ENCODE measurements at places on chromosomes 12 and 14.

GRCh38 chr12:81683881-81684280 is 75.3 kb downstream of the PPFIA2 start:
- DNase-seq: no peak

- DNase-seq: peak; percentile 47
Measured at GRCh38 chr12:106682594-106683234, 91.8 kb upstream of the RIC8B start.

DNA sequence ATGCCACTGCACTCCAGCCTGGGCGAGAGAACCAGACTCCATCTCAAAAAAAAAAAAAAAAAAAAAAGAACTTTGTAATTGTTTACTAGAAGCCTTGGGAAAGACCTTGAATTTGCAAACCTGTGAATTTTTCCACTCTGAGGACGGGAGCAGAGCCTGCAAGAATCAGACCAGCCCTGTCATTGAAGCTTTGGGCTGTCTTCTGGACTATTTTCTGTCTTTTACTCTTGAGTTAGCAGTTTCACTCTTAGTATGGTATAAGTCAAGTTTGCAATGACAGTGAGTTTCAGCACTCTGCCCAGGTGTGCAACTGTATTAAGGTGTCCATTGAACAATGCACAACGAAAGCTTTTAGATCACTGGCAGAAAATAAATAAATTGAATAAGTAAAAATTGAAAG is 81.4 kb upstream of the KRAS start:
- no peak for DNase-seq

DNA sequence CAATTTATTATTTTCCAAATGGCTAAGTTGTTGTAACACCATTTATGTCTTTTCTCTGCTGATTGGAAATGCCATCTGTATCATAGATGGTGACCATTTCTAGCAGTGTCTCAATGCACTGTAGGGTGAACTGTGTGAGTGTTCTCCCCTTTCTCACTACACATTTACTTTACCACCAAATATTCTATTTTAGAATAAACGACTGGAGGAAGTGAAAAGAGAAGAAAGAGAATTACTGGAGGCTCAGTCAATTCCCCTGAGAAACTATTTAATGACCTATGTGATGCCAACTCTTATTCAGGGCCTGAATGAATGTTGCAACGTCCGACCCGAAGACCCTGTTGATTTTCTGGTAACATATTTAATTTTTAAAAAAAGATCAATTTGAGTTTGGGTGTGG is 15.5 kb upstream of the PAPOLA start:
- DNase-seq: no peak

GRCh38 chr12:18823461-18823860 is 85.5 kb downstream of the CAPZA3 start:
- no peak for DNase-seq

- DNase-seq: no peak
Measured at GRCh38 chr14:83485591-83485990, 1951.9 kb upstream of the SEL1L start.

DNA sequence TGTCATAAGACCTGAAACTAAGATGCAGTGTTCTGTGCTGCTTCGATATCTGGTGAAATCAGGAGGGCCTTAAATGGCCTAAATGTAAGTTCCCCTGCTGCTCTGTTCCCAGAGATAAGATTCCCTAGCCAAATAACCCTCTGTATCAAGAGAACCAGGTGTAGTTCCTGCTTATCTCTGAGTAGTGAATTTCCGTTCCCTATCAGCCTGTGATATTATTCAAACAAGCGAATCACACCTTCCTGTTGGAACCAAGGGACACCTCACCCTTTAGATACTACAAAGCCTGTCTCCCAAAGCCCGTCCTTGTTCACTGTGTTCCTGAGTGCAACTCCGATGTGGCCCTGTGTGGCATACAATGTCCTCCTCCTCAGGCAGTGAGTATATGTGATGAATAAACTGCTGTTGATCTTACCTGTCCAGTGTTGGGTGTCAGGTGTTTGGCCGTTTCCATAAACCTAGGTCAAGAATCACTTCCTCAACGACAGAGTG is 52.2 kb upstream of the COCH start:
- no peak for DNase-seq

DNA sequence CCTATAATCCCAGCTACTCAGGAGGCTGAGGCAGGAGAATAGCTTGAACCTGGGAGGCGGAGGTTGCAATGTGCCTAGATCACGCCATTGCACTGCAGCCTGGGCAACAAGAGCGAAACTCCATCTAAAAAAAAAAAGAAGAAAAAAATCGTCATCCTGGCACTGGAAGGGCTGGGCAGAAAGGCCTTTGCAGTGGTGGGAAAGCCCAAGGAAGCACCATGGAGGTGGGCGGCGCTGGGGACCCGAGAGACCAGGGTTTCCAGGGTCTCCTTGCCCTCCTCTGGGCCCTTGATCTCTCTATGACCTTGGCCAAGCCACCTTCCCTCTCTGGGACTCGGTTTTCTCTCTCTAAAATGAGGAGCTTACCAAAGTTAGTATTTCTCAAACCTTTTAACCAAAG is 65.4 kb downstream of the LGMN start:
- no peak for DNase-seq

DNA sequence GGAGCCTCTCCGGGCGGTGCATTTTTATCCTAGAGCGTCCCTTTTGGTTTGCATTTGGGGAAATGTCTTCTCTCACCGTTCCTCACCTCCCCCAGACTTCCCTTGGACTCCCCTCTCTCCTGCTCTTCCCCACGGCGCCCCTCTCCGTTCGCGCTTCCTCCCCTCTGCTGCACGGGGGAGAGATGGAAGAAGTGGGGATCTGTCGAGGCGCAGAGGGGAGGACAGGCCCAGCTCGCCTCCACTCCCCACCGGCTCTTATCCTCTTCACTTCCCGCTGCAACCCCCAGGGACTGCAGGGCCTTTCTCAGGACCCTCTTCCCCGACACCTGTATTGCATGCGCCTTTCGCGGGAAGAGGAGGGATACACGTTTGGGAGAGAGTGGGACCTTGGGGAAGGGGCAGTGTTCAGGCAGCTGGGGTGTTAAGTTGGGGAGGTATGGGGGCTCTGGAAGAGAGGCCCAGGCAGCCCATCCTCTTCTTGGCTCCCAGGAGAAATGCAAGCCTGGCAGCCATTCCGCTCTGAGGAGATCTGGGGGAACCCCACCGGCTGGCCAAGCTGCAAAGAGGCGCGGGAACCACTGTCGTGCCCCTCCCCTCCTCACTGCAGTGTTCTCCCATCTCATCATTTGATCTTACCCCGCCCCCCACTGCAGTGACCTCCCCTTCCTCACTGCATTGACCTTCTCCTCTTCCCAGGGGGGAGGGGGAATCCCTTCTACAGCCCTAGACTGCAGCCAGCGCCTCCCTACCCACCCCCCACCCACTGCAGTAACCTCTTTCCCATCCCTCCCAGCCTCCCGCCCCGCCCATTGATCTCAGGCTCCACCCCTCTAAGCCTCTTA is 788 bp downstream of the ENO2 start:
- no peak for DNase-seq

- peak; percentile 77 for DNase-seq
Measured at GRCh38 chr12:5171701-5172100, 128.0 kb downstream of the KCNA5 start.

DNA sequence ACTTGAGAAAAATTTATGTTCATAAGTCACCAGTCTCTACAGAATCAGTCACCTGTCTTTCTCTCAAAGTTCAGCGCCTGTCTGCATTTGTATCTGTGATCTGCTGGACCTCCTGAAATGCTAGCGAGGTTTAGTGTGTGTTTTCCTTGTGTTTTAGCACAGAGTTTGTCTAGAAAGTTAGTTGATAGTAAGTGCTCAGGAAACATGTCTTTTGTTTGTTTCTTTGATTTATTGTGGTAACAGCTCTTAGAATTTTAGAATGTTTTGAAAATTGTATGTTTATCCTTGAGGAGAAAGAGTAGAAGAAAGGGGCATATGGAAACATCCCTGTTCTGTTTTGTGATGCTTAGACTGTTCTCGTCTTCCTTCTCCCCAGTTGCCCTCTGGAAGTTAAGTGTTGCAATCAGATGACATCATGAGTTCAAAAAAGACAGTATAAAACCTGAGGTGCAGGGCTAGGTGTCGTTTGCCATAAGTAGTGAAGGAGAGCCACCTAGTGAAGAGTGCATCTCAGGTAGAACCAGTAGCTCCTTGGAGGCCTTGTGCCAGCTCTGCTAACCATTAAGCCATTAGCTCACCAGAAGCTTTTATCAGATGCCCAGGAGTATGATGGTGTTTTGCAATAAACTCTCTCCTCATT is 44.8 kb downstream of the FBXW8 start:
- peak; percentile 20 for DNase-seq

- DNase-seq: no peak
Measured at GRCh38 chr12:7137908-7138307, 7.7 kb downstream of the CLSTN3 start.

DNA sequence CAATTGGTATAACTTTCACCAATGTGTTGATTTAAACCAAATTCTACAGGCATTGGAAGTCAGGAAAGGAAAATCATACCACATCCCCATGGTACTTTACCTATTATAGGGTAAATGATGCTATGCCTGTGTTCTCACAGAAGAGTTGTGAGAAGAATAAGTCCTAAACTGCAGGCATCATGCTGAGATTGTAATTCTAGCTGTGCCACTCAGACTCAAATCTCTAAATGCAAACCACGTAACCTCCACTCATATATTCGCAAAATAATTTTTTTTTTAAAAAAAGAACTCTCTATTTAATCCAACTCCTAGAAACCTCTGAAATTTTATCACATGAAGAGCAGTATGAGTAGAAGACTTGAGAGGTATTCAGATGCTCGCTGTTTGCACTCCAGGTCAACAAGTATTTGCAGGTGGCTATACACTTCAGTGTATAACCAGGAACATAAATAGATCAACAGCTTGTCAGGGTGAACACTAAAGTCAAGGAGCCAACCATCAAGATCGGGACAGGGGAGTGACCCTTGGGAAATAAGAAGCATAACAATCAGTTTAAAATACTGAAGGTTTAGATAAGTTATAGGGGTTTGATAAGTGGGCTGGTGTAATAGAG is 110.1 kb downstream of the SLC25A21 start:
- no peak for DNase-seq

DNA sequence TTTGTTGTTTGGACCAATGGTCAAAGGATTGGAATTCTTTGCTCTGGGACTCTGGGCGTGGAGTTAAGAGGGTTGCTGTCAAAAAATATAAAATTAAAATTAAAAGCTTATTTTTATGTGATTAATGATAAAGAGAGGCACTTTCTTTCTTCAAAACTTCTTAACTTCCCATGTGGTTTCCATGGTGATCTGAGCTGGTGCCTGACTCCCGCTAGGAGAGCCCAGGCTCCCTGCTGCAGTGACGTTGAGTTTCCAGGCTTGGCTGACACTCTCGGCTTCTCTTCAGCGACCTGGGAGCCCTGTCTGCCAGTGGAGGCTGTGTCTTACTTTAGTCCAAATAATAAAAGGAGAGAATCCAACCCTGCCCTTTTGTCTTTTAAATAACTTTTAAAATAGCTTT is 84.4 kb downstream of the GALC start:
- DNase-seq: no peak

- DNase-seq: no peak
Measured at GRCh38 chr14:82244791-82245190, 711.1 kb upstream of the SEL1L start.

DNA sequence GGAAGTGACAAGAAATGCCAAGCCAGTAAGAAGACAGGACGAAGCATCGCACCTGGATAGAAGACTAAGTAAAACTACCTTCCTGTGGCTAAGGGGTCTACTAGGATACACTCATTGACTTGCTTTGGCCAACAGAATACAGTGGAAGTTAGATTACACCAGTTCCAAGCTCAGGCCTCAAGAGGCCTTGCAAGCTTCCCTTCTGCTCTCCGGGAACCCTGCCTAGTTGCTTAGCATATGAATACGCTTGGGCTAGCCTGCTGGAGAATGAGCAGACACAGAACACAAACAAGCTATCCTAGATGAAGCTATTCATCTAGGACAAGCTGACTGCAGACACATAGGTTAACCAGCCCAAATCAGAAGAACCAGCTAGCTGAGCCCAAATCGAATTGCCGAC is 97.0 kb downstream of the DPF3 start:
- no peak for DNase-seq

DNA sequence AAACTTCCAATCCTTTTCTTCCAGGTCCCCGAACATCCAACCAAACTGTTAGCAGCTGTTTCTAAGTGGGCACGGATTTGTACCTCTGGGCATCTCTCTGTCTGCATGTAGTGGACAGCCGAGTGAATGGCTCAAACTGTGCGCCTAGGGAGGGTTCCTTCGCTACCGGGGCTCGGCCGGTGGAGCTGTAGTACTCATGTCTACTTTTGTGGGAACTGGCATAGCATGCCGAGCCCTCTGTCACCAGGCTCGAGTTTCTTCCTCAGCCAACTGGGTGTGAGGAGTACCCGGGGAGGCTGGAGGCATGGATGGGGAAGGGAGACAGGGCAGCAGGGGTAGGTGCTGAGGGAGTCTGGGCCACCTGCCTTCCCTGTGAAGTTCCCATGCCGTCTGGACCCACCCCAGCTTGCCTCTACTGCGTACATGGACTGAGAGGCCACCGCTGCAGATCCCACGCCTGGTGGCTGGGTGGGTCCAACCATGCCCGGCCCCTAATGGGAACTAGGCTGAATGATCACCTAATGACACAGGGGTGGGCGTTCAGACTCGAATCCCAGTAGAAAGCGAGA is 23.0 kb downstream of the TNFAIP2 start:
- DNase-seq: no peak

GRCh38 chr12:91718326-91718725 is 427.3 kb downstream of the BTG1 start:
- no peak for DNase-seq

DNA sequence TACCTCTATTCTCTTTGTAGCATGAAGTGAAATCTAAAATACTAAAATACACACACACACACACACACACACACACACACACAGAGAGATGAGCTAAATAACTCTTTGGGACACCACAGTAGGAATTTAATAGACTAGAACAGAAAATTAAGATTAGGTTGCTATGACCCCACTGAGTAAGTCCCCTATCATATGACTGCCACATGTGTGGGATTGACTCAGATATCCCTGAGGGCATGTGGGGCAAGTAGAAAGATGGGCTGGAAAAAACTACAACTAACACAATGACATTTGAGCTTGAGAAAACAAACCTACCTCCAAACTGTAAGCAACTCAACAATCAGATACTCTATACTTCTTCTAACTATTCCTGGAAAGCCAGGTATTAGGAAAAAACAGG is 27.0 kb downstream of the SLC25A21 start:
- peak; percentile 72 for DNase-seq

- peak; percentile 0 for DNase-seq
Measured at GRCh38 chr12:72995616-72996015, 723.4 kb downstream of the TRHDE start.

DNA sequence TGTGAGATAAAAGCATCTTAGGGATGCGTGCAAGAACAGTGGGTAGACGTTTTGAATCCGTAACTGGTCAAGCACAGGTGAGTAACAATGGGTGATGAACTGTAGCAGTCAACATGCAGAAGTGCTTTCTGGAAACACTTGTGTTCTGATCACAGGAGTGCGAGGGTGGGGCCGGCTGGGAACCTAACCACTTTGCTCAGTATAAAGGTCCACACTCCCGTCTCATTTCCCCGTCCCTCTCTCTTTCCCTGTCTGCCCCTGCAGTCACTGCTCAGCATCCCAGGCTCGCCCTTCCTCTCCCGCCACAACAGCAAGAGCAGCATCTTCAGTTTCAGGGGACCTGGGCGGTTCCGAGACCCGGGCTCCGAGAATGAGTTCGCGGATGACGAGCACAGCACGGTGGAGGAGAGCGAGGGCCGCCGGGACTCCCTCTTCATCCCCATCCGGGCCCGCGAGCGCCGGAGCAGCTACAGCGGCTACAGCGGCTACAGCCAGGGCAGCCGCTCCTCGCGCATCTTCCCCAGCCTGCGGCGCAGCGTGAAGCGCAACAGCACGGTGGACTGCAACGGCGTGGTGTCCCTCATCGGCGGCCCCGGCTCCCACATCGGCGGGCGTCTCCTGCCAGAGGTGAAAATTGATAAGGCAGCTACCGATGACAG is 127.1 kb downstream of the FIGNL2 start:
- no peak for DNase-seq

Measured in M059J (cell line).